ENCODE measurements at places on chromosomes 1 and 21.

GRCh38 chr1:37133276-37134145, 99.2 kb upstream of the GRIK3 start:
- DNase-seq = no peak

- DNase-seq = no peak
Measured at GRCh38 chr1:84264961-84265360, 36.5 kb upstream of the SAMD13 start.

DNA sequence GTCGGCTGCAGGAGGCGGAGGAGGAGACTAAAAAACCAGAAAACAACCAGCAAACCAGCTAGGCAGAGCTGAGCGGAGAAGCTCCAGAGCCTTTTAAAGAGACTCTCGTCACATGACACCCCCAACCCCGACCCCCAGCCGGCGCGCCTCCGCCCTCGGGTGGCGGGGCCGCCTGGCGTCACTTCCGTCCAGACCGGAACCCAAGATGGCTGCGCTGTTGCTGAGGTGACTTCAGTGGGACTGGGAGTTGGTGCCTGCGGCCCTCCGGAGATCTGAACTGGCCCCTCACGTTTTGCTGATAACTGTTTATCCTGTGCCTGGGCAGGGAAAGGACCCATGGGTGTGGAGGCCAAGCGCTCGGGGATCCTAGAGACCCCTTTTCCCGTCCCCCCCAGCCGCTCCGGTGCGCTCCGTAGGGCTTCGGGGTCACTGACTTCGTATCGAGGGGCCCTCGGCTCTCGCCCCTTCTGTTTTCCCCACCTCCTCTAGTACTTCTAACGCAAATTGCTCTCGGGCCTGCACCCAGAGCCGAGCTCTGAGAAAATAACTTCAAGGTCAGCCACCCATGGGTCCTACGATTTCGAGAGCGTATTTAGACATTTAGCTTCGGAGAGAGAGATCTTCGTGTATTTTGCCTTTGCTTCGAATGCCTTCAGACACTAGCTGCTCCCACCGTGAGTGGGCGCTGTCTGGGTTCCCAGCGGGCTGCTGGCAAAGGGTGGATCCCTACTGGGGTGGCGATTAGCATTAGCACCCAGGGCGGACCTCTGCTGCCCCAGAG, at the start of gene SDHC:
SDHC (plus strand) TSS at position 181 of the 781 bp plus-strand sequence; CDS start at position 206, 25 bp downstream.
- peak; percentile 99 for DNase-seq

DNA sequence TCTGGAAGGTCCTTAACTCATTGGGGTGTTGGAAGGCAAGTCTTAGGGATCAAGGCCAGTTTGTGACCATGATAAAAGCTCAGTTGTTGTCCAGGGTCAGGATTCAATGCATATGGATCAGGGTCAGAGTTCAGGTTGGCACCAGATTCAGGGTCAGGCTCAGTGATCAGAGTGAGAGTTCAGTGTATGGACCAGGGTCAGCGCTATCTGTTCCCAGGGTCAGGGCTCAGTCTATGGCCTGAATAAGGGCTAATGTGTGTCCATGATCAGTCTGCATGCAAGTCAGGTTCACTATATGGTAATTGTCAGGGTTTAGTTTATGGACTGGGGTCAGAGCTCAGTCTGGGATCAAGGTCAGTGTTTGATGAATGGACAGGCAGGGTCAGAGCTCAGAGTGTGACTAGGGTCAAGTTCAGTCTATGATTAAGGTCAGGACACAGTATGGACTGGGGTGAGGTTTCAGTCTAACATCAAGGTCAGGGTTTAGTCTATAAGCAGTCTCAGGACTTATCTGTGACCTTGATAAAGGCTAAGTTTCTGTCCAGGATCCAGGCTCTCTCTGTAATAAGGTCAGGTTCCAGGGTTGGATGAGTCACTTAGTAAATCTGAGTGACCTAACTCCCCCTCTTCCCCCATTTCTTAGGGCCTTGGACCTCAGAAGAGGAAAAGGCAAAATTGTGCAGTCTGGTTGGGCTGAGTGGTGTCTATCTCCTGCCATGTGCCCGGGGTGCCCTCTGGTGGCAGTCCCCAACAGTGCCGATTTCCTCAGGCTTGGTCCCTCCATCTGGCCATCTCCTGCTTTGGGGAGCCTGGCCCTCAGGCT, 23.8 kb downstream of the KNCN start:
- peak; percentile 92 for DNase-seq

DNA sequence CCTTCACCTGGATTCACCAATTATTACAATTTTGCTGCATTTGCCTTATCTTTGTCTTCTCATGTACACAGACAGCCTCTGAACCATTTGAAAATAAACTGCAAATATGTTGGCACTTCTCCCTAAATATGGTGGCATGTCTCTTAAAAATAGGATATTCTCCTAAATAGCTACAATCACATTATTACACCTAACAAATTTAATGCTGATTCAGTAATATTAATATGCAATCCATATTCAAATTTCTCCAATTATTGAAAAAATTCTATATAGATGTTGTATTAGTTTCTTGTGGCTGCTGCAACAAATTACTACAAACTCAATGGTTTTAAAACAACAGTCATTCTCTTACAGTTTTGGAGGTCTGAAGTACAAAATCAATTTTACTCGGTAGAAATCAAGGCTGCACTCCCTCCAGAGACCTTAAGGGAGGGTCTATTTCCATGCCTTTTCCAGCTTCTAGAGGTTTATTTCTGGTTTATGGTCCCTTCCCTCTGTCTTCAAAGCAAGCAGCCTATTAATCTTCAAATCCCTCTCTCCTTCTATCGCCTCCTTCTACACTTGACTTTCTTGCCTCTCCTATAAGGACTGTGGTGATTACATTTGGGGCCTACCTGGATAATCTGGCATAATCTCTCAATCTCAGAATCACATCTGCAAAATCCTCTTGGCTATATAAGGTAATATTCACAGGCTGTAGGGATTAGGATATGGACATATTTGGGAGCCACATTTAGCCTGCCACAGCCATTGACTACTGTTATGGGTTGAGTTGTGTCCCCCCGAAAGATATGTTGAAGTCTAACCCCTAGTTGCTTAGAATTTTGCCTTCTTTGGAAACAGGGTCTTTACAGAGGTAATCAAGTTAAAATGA, 52.5 kb upstream of the BOLA1 start:
- no peak for DNase-seq

DNA sequence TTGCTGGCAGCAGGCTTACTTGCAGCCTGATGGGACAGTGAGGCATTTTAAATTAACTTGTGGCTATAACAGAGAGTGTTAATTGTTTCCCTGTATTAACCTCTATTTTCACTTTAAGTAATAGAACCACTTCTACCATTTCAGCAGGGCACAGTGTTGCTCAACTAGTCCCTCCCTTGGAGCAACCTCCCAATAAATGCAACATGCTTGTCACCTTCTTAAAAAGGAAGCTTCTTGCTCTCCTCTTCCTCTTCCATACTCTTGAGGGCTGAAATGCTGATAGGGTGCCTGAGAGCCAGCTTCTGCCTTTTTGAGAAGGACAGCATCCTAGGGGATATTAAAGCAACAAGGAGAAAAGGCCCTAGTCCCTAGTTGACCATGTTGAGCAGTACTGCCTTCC, 52.1 kb downstream of the C4BPA start:
- DNase-seq = no peak

DNA sequence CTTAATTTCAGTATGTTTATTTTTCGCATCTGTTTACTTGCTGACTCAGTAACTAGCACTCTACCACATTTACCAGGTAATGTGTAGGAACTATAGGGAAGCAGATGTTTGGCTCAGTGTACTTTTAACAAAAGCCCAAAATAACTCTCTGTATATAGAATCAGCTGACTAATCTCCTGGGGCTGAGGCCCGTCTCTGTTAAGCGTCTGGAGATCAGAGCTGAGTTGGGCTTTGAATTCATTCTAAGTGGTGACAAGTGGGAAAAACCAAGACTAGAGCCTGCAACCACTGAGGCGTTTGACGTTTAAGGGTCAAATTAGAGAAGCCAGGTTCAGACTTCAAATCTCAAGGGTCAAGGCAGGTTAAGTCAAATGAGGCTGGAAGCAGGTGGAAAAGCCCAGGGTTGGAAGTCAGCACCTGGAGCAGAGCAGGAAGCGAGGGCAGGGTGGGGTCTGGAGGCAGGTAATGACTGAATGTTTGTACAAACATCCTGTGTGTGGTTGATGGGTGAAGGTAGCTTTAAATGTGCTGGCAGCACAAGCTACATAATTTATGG, 56.8 kb upstream of the LYST start:
- DNase-seq = no peak

- DNase-seq = no peak
Measured at GRCh38 chr1:51555866-51556619, 37.0 kb upstream of the EPS15 start.

GRCh38 chr1:1024771-1025699, 5.1 kb downstream of the AGRN start:
- DNase-seq = no peak

DNA sequence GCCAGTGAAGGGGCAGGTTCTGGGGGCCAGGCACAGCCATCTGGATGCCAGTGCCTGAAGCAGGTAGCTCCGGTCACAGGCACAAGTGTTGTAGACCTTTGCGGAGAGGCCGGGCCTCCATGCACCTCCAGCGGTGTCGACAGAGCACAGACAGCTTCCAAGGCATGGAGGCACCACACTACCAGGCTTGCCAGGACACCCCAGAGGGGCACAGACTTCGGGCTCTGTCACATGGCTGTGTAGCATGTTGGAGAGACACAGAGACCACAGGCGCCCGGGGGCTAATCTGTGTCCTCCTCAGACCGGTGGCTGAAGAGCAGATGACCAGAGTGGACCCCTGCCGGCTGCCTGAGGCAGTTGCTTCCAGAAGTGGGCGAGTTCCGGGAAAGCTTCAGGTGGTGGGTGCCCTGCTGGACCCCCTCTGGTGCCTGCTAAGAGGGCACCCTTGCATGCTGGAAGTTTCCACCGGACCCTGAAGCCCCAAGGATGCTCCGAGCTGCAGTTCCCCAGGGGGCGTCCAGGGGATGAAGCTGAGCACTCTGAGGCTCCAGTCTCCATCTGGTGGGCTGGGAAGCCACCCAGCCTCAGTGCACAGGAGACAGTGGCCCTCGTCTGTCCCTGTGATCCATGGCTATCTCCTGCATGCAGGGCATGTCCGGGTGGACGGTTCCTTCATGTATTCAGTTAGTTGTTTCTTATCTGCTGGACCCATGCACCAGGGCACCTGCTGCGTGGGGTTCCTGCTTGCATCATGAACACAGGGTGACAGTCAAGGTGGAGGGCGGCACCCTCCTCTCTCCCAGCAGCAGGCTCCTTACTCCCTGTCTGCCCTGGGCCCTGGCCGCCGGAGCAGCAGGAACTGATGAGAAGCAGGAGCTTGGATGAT, 82.4 kb downstream of the OBSCN start:
- DNase-seq = no peak

DNA sequence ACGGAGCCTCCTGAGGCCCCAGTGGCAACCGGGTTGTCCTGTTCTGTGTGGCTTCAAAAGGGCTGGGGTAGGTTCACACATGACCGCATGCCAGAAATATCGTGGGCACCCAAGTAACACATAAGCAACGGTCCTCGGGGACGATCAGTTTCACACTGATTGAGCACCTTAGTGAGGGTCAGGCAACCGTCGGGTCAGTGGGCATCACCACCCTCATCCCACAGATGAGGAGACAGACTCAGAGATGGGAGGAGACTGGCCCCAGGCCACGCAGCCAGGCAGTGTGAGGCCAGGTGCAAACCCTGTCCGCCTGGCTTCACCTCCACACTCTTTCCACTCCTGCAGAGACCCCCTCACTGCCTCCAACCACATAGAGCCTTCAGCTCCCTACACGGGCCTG, 309.8 kb downstream of the MATN1 start:
- DNase-seq = peak; percentile 5

DNA sequence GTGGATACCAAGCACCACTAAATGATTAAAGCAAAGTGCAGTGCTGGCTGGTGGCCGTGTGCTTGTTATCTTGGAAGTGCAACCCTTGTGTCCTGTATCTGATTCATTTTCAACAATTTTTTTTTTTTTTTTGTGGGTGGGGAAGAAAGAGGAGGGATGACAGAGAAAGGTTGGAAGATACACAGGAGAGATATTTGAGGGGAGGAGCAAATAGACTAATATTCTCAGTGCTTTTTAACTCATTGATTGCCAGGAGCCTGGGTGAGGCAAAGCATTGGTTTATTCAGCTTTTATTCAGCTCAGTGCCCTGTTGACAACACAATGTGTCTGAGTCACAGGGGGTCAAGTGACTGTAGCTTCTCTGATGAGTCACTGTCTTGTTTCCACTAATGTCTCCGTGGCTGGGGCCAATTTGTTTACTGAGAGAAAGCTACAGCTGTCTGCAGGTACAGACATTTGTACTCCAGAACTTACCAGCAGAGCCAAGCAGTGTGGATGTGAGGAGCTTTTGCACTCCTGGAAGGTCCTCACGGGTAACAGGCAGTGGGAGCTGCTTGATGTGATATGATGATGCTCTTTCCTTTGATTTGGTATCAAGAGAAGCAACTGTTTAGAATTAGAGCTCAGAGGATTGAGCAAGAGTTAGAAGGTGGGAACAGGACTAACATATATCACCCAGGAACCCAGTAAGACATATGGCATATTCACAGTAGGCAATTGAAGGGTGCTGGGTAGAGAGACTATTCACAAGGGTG, 23.6 kb upstream of the DNM3 start:
- peak; percentile 84 for DNase-seq

- peak; percentile 78 for DNase-seq
Measured at GRCh38 chr1:59678493-59679228, 136.1 kb upstream of the HOOK1 start.

All from AG20443 (cell line).